ENCODE measurements at places on chromosomes 4 and X.

- DNase-seq = no peak
Observed at GRCh38 chr4:145045180-145045579, 52.8 kb downstream of the ANAPC10 start.

DNA sequence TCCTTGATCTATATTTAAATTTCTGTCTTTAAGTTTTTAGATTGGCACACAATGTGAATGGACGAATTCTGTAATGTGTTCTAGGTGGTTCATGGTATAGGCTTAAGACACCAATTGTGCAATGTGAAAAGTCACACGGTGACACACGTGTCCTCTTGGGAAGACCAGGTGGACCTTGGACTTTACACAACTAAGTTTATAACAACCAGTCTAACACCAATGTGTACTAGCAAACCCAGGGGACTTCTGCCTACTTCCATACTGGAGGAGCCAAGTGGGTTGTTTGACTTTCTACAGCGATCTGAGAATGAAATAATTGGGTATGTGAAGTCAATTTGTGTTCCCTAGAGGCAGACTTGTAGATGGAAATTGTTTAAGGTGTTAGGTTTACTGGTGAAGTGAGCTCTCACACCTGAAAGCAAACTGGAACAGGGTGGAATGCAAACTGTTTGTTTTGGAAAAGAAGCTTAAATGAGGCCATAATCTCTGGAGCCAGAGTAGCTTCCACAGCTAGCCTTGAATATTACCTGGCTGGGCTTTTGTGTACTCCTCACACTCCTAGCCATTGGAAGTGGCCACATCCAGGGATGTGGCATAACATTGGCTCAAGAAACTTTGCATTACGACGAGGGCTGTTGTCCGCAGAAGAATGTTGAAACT lies 45.9 kb upstream of the WDR1 start:
- no peak for DNase-seq

DNA sequence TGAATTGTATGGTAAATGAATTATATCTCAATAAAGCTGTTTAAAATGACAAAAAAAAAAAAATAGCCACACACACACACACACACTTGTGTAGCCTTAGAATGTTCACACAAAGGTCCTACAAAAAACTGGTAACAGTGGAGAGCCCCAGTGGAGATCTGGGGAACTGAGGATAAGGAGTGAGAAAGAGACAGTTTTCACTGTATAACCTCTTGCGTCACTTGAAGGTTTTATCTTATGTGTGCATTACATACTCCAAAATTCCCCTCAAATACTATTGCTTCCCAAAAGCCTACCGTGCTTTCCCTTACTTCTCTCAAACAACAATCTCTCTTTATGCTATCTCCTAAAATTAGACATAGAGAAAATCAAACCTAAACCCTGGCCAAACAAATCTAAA lies 67.8 kb downstream of the SMC1A start:
- DNase-seq = peak; percentile 19

DNA sequence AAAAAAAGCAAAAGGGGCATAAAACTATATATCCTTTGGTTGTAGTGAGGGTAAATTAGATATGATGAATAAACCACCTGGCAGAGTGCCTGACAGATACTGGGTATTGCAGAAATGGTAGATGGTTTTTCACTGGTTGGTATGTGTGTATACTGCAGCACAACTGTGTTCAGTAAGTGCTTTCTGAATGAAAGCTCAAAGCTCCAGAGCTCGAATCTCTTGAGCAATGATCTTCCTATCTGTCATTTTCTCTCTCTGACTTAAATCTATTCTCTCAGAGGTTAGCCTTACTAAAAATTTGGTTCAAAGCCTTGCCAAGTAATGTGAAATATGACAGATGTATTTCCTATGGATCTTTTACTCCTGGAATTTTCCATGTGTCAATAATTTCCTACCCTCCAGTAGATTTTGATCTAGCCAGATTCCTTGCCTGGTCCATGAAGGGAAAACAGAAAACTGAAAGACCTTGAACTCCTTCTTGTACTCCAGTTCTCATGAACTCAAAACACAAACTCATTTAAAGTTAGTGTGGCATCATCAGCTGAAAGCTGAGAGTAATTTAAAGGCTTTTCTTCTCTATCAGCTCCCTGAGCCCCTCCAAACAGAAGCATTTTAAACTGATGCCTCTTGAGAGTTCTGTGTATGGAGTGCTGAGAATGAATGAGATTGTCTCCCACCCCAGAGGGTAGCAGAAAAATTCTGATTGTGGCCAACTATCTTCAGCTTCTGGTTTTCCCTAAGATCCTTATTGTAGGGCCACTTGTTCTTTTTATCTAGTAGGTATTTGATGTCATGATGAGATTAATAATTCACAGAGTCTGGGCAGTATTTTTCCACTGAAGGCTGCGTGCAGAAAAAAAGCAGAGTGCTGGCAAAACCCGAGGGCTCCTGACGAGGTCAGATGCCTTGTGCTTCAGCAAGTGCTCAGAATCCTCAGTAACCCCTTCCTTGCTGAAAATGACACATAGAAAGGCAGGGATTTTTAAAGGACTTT lies 363.4 kb upstream of the BOD1L1 start:
- peak; percentile 91 for DNase-seq
